ENCODE measurements at places on chromosomes 7 and 10. TPM values are rescaled to one million over a fixed set of nuclear protein-coding genes. Genes with fewer than 3 reads are reported as not detected.

The YWHAG gene
- 219 TPM for total RNA-seq

The AKR1C8 gene
- total RNA-seq, result not detected

The FOXI2 gene
- not detected for total RNA-seq

The RPEL1 gene
- total RNA-seq, result not detected

The NSUN6 gene
- 9.3 TPM for total RNA-seq

The FXYD4 gene
- not detected for total RNA-seq

The CPXM2 gene
- 2.6 TPM for total RNA-seq

The DPCD gene
- total RNA-seq, result 22.7 TPM
